ENCODE measurements at places on chromosomes 1 and 21.

DNA sequence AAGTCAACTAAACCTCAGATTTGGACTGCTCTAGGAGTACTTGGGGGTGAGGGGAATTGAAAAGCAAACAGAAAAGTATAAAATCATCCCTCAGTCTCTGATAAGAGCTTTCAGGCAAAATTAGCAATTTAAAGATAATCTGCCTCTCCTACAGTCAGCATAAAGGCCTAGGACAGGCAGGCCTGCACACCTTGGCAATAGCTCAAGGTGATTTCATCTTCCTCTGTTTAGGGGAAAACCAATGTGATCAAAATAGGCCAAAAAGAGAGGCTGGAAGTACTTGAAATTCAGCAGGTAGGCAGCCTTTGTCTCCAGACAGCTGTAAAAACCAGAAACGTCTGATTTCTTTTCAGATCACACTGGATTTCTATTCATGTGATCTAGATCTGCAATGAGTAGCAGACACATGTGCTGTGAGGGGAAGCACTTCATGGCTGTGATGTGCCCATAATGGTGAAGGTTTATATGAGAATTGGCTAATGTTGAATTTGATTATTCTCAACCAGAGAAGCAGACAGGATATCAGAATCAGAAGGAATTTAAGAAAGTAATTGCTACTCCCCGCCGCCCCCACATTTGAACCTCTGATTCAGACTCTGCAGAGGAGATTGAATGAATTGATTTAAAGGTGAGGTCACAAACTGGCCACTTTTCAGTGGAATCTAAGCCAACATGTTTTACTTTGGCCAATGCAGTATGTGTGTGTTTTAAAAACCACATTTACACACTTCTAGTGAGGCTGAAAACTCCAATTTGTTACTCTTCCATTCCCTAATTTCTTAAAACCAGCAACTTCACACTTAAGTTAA lies 45.8 kb upstream of the DNASE2B start:
- H3K36me3 ChIP-seq = no peaks in the 10 kb centered on the region
- no peak overlapping the region for H3K27ac ChIP-seq
- peaks cover 2% of the 10 kb centered on the region for H3K27me3 ChIP-seq
- H3K4me3 ChIP-seq = no peak overlapping the region

DNA sequence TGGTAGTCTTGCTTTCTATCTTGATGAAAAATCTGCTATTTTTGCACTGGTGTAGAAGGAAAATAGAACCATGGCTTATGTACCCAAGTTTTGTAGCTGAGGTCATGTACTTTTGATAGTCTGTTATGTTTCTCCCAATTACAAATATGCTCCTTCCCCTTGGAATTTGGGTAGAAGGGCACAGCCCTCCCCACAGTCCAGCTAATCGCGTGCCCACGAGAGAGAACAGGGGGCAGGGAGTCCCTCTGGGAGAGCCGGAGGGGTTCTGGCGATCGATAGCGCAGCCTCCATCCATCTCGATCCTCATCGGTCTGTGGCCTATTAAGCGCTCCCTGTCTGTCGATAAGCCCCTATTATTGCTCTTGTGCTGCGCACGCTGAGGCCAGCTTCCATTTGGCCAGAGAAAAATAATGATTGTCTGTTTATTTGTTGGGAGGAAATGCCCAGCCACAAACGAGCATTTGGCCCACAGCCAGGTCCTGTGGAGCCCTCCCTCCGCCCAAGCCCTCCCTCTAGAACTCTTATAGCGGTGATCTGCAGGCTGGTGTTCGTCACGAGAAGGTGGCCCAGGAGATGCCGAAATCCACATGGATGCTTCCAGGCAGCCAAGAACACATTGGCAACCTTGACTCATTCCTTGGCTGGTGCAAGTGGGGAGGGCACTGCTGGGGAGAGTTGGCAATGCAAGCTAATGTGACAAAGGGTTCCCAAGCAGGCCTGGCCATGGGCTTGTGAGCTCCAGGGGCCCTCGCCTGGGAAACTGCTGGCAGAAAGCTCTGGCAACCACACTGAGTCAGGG lies 134.7 kb upstream of the TNR start:
- H3K36me3 ChIP-seq = no peaks in the 10 kb centered on the region
- H3K4me3 ChIP-seq = no peak overlapping the region
- DNase-seq = no peak
- H3K27me3 ChIP-seq = peaks cover 2% of the 10 kb centered on the region

DNA sequence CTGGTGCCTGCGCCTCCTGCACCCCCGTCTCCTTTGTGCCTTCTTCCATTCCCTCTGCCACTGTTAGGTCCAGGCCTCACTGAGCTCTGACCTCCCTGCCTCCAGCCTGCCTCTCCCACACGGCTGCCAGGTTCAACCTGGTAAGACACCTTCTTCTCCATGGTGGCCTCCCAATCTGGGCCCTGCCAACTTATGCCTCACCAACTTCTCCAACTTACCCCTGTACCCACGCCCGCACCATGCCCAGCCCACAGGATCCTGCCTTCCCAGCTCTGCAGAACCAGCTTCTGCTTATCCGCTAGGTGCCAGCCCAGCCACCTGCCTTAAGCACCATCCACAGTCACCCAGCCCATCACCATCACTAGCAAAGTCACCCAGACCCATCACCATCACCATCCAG lies 37.2 kb downstream of the PDE9A start:
- H3K27ac ChIP-seq = no peak overlapping the region
- H3K4me3 ChIP-seq = no peak overlapping the region
- no peak for DNase-seq
- H3K36me3 ChIP-seq = no peaks in the 10 kb centered on the region
- H3K4me1 ChIP-seq = peaks cover 5% of the 10 kb centered on the region

- H3K36me3 ChIP-seq = no peaks in the 10 kb centered on the region
- H3K4me1 ChIP-seq = peaks cover 2% of the 10 kb centered on the region
- no peak overlapping the region for H3K4me3 ChIP-seq
- H3K27me3 ChIP-seq = no peaks in the 10 kb centered on the region
Measured at GRCh38 chr1:96357141-96357765, 364.3 kb upstream of the PTBP2 start.

- H3K4me3 ChIP-seq = no peak overlapping the region
- H3K36me3 ChIP-seq = peaks cover 5% of the 10 kb centered on the region
- no peak overlapping the region for H3K27ac ChIP-seq
Measured at GRCh38 chr21:37522641-37523295, 156.2 kb downstream of the DYRK1A start.

GRCh38 chr1:88985032-88985431 lies 7.4 kb downstream of the KYAT3 start:
- H3K4me3 ChIP-seq = peak overlapping the region; percentile 62
- no peak for DNase-seq
- H3K27me3 ChIP-seq = no peaks in the 10 kb centered on the region
- peak overlapping the region; percentile 72 for H3K27ac ChIP-seq

GRCh38 chr1:50603274-50604271 lies 180.3 kb upstream of the DMRTA2 start:
- no peak for DNase-seq
- no peaks in the 10 kb centered on the region for H3K4me1 ChIP-seq
- H3K27me3 ChIP-seq = no peaks in the 10 kb centered on the region
- H3K27ac ChIP-seq = no peak overlapping the region
- no peaks in the 10 kb centered on the region for H3K36me3 ChIP-seq

GRCh38 chr1:204128964-204129896 lies 22.6 kb downstream of the ETNK2 start:
- peak overlapping the region; percentile 53 for H3K4me3 ChIP-seq
- H3K36me3 ChIP-seq = no peaks in the 10 kb centered on the region
- no peaks in the 10 kb centered on the region for H3K27me3 ChIP-seq
- peak; percentile 86 for DNase-seq

DNA sequence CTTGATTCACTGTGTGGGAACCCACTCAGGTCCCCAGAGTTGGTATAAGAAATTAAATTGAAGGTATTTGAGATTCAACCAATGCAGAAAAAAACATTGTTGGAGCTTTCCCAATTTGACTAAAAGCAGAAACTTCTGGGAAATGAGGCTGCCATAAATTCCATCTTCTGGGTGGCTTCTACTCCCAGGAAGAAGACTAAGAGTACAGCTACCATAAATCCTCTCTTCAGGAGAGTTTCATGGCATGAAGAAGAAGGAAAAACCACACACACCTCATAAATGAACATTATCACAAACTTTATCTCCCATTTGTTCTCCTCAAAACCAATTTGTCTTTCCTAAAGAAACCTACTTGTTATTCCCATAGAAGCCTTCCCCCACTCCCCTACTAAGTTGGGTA lies 283.9 kb downstream of the DPYD start:
- no peaks in the 10 kb centered on the region for H3K27me3 ChIP-seq
- no peak for DNase-seq
- no peaks in the 10 kb centered on the region for H3K4me1 ChIP-seq
- peaks cover 4% of the 10 kb centered on the region for H3K36me3 ChIP-seq
- H3K27ac ChIP-seq = no peak overlapping the region

- H3K4me1 ChIP-seq = no peaks in the 10 kb centered on the region
- no peak for DNase-seq
Measured at GRCh38 chr21:28436286-28436932, 556.3 kb downstream of the LTN1 start.

DNA sequence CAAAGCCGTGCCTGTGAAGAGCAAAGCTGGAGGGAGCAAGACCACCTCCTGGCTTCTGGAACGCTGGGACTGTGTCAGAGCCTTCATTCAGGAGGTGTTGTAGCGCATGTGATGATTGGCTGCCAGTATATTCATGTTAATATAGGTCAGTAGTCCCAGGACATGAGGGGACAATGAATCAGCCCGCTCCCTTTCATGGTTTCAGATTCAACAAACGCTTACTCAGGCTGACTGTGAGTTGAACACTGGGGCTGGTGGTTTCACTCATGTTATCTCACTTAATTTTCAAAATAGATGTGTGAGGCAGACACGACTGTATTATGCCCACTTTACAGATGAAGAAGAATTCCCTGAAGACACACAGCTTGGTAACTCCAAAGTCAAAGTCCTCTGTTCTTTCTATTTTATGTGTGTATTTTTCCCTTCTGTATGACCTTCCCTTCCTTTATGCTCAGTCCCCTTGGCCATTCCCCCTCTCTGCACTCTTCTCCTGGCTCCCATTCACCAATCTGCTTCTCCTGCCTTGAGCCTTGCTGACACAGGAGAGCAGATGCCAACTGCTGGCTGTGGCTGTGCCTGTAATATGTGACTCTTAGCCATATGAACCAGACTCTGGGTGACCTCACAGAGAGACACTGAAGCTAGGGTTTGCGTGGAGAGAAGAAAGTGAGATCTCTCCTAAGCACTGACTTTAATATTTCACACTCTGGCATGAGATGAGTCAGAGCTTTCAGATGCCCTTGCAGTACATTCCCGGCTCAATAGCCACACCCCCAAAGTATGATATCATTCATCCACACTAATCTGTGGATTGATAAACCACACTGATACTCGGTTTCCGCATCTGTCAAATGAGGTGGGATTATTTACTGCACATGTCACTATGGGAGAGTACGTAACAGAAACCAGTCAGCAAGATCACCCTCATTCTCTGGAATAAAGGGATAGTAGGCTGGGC lies 31.4 kb upstream of the KIRREL1 start:
- DNase-seq = no peak
- no peak overlapping the region for H3K27ac ChIP-seq
- no peaks in the 10 kb centered on the region for H3K4me1 ChIP-seq
- peaks cover 9% of the 10 kb centered on the region for H3K27me3 ChIP-seq

DNA sequence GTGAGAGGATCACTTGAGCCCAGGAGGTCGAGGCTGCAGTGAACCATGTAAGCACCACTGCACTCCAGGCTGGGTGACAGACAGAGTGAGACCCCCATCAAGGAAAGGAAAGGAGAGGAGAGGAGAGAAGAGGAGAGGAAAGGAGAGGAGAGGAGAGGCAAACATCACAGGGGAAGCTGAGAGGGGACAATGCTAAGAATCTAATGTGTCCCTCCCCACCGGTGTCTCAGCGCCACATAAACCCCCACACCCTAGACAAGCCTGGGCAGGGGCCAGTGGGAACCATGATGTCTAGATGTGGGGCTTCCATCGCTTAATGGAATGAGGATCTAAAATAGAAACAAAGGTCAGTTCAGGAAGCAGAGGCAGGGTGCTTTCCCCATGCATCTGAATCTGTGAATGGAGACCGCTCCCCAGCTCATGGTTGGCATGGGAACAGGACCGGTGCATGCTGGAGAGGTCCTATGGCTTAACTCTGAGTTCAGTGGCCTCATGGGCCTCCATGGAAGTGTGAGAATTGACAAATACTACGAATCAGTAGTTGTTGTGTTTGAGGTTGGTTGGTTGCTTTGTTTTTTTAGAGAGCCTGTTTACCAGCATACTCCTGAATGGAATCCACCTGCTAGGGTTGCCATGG lies 16.3 kb upstream of the LAPTM5 start:
- H3K36me3 ChIP-seq = no peaks in the 10 kb centered on the region
- H3K4me1 ChIP-seq = peaks cover 1% of the 10 kb centered on the region
- no peak overlapping the region for H3K27ac ChIP-seq

- no peaks in the 10 kb centered on the region for H3K4me1 ChIP-seq
- no peak for DNase-seq
- H3K36me3 ChIP-seq = no peaks in the 10 kb centered on the region
- no peak overlapping the region for H3K27ac ChIP-seq
- H3K27me3 ChIP-seq = no peaks in the 10 kb centered on the region
- H3K4me3 ChIP-seq = no peak overlapping the region
Measured at GRCh38 chr1:13950637-13951036, 250.6 kb downstream of the PRDM2 start.

- H3K36me3 ChIP-seq = no peaks in the 10 kb centered on the region
- peaks cover 13% of the 10 kb centered on the region for H3K4me1 ChIP-seq
- no peak overlapping the region for H3K27ac ChIP-seq
- H3K27me3 ChIP-seq = peaks cover 3% of the 10 kb centered on the region
Measured at GRCh38 chr1:214518361-214518760, 33.0 kb downstream of the PTPN14 start.

DNA sequence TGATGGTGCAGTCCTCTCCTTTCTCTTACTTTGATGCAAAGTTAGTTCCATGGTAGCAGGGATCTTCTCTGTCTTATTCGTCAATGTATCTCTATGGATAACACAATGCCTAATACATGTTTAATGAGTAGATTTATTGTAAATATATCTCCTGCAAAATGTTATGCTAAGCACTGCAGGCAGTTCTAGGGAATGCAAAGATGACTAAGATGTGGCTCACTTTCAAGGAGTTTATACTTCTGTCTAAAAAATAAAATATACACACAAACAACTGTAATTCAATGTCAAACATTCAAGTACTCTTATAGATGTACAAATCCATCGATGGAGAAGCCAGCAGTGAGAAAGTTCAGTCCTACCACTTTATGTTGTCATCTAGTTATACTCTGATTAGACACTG lies 194.3 kb downstream of the KCTD3 start:
- no peak overlapping the region for H3K4me3 ChIP-seq
- no peak overlapping the region for H3K27ac ChIP-seq
- no peaks in the 10 kb centered on the region for H3K4me1 ChIP-seq
- DNase-seq = no peak
- H3K27me3 ChIP-seq = no peaks in the 10 kb centered on the region
- H3K36me3 ChIP-seq = no peaks in the 10 kb centered on the region

- no peak overlapping the region for H3K4me3 ChIP-seq
- no peak overlapping the region for H3K27ac ChIP-seq
- no peaks in the 10 kb centered on the region for H3K36me3 ChIP-seq
- H3K27me3 ChIP-seq = peaks cover 8% of the 10 kb centered on the region
Measured at GRCh38 chr1:29355375-29355774, 119.1 kb downstream of the PTPRU start.

- DNase-seq = no peak
- no peaks in the 10 kb centered on the region for H3K27me3 ChIP-seq
- no peaks in the 10 kb centered on the region for H3K4me1 ChIP-seq
- H3K36me3 ChIP-seq = peaks cover 14% of the 10 kb centered on the region
- no peak overlapping the region for H3K4me3 ChIP-seq
Measured at GRCh38 chr1:6666696-6667095, 34.9 kb downstream of the DNAJC11 start.

GRCh38 chr1:230273141-230273710 lies 152.9 kb downstream of the PGBD5 start:
- DNase-seq = no peak
- H3K36me3 ChIP-seq = peaks cover 17% of the 10 kb centered on the region
- no peak overlapping the region for H3K4me3 ChIP-seq
- no peaks in the 10 kb centered on the region for H3K27me3 ChIP-seq
- peak overlapping the region; percentile 51 for H3K27ac ChIP-seq
